ENCODE measurements at places on chromosomes 5 and 9.
A peak's percentile ranks its signal among the peaks of the same experiment; 100 is the strongest.

DNA sequence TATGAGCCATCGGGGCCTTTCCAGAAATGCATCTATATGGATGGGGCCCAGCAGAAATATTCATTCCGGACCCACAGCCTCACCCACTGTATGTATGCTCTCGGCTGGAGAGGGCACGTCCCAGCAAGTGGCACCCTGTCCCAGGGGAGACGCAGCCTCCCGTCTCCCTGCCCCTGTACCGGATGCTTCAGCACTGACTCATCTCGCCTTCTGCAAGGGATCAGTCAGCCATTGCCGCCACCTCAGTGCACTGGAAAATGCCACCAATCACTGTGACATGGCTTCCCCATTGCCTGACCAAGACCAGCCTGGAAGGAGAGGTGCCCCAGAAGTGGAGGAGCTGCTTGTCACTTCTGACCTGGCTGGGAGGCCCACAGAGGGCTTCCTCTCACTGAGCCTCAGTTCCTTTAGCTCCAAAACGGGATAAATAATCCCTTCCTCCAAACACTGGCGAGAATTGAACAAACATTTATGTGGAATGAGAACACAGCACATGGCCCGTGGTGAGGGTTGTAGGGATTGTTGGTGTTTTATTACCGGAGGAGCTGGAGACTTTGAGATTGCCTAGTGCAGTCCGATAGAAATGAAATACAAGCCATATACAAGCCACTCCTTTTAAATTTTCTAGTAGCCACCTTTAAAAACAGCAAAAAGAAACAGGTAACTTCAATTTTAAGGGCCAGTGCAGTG lies 43.9 kb upstream of the ORM1 start:
- H3K27ac ChIP-seq, result no peak overlapping the region
- DNase-seq, result no peak
- H3K36me3 ChIP-seq, result no peaks in the 10 kb centered on the region

- H3K27me3 ChIP-seq, result no peaks in the 10 kb centered on the region
- no peak for DNase-seq
- H3K36me3 ChIP-seq, result no peaks in the 10 kb centered on the region
- H3K4me3 ChIP-seq, result no peak overlapping the region
- H3K4me1 ChIP-seq, result no peaks in the 10 kb centered on the region
These were observed 145.9 kb upstream of the TBC1D2 start for GRCh38 chr9:98401140-98402018.

- no peaks in the 10 kb centered on the region for H3K36me3 ChIP-seq
- H3K27me3 ChIP-seq, result no peaks in the 10 kb centered on the region
- no peaks in the 10 kb centered on the region for H3K4me1 ChIP-seq
- no peak overlapping the region for H3K4me3 ChIP-seq
- no peak overlapping the region for H3K27ac ChIP-seq
- no peak for DNase-seq
These were observed 23.4 kb upstream of the MAMDC2 start for GRCh38 chr9:70020217-70020616.

DNA sequence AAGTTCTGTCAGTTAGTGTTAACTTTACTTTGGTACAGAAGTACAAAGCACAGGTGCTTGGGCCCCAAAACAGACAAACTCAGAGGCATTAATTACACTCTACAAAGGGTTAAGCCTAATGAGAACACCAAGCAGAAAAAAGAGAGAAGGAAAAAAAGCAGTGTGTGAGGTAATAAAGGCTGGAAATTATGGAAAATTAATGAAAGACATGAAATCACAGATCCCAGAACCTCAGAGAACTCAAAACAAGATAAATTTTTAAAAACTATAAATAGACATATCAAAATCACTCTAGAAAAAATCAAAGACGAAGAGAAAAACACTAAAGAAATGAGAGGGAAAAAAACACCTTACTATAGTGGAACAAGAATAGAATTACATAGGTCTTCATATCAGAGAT lies 354.2 kb upstream of the ADAMTS16 start:
- no peaks in the 10 kb centered on the region for H3K27me3 ChIP-seq
- no peaks in the 10 kb centered on the region for H3K36me3 ChIP-seq
- H3K27ac ChIP-seq, result no peak overlapping the region
- H3K4me3 ChIP-seq, result no peak overlapping the region

DNA sequence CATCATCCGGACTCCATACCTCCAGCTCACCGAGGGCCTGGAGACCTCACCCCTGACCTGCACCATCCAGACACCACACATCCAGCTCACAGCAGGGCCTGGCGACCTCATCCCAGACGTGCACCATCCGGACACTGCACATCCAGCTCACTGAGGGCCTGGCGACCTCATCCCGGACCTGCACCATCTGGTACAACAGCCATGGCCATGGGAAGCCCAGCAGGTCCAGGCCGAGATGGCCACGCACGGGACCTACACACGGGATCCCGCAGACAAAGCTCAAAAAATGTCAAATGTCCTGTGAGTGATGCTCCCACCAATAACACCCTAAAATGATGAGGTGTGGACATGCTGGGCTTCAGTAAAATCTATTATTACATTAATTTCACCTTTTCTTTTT lies 9.7 kb downstream of the TERT start:
- no peak overlapping the region for H3K27ac ChIP-seq
- peaks cover 10% of the 10 kb centered on the region for H3K36me3 ChIP-seq
- no peak for DNase-seq
- no peak overlapping the region for H3K4me3 ChIP-seq
- no peaks in the 10 kb centered on the region for H3K27me3 ChIP-seq

DNA sequence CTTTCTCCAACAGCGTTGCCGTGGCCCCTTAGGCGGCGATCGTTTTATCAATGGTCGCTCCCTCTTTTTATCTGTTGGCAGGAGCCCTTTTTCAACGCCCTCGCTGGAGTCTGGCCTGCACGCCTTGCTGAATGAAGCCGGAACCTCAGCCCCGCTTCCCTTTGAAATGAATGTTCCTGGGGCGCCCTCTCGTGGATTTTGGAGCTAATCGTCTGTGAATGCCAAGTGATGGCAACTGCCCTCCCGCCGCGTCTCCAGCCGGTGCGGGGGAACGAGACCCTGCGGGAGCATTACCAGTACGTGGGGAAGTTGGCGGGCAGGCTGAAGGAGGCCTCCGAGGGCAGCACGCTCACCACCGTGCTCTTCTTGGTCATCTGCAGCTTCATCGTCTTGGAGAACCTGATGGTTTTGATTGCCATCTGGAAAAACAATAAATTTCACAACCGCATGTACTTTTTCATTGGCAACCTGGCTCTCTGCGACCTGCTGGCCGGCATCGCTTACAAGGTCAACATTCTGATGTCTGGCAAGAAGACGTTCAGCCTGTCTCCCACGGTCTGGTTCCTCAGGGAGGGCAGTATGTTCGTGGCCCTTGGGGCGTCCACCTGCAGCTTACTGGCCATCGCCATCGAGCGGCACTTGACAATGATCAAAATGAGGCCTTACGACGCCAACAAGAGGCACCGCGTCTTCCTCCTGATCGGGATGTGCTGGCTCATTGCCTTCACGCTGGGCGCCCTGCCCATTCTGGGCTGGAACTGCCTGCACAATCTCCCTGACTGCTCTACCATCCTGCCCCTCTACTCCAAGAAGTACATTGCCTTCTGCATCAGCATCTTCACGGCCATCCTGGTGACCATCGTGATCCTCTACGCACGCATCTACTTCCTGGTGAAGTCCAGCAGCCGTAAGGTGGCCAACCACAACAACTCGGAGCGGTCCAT lies 10.0 kb downstream of the S1PR3 start:
- no peak overlapping the region for H3K4me3 ChIP-seq
- H3K4me1 ChIP-seq, result peaks cover 5% of the 10 kb centered on the region
- H3K36me3 ChIP-seq, result no peaks in the 10 kb centered on the region
- H3K27me3 ChIP-seq, result peaks cover 38% of the 10 kb centered on the region
- H3K27ac ChIP-seq, result no peak overlapping the region
- peak; percentile 84 for DNase-seq

GRCh38 chr9:138047469-138048040 lies 170.0 kb downstream of the CACNA1B start:
- H3K27me3 ChIP-seq, result peaks cover 41% of the 10 kb centered on the region
- no peak overlapping the region for H3K4me3 ChIP-seq
- no peak overlapping the region for H3K27ac ChIP-seq
- no peaks in the 10 kb centered on the region for H3K4me1 ChIP-seq

GRCh38 chr9:31776471-31776870 lies 608.0 kb upstream of the ACO1 start:
- DNase-seq, result no peak
- no peak overlapping the region for H3K4me3 ChIP-seq
- H3K27me3 ChIP-seq, result no peaks in the 10 kb centered on the region
- H3K36me3 ChIP-seq, result no peaks in the 10 kb centered on the region
- no peaks in the 10 kb centered on the region for H3K4me1 ChIP-seq

DNA sequence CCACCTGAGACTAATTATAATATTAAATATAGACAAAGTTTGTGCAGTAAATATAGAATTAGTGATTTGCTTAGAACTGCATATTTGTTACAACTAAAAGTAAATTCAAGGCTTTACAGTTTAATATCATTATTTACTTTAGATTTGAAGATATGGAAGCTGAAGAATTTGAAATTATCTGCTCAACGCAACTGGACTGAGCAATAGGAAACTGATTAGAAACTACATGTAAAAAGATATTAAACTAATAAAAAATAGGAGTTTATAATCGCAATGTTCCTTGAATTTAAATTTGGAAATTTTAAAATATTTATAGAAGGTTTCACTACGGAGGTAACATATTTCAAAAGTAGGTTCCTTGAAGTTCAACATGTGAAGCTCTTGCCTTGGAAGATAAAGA lies 55.2 kb downstream of the CDH10 start:
- no peak for DNase-seq
- no peak overlapping the region for H3K27ac ChIP-seq
- no peaks in the 10 kb centered on the region for H3K27me3 ChIP-seq
- no peaks in the 10 kb centered on the region for H3K36me3 ChIP-seq

GRCh38 chr9:21154018-21154608 lies 12.3 kb downstream of the IFNA21 start:
- no peaks in the 10 kb centered on the region for H3K27me3 ChIP-seq
- DNase-seq, result peak; percentile 38
- H3K36me3 ChIP-seq, result no peaks in the 10 kb centered on the region
- H3K4me1 ChIP-seq, result peaks cover 2% of the 10 kb centered on the region
- H3K27ac ChIP-seq, result no peak overlapping the region

DNA sequence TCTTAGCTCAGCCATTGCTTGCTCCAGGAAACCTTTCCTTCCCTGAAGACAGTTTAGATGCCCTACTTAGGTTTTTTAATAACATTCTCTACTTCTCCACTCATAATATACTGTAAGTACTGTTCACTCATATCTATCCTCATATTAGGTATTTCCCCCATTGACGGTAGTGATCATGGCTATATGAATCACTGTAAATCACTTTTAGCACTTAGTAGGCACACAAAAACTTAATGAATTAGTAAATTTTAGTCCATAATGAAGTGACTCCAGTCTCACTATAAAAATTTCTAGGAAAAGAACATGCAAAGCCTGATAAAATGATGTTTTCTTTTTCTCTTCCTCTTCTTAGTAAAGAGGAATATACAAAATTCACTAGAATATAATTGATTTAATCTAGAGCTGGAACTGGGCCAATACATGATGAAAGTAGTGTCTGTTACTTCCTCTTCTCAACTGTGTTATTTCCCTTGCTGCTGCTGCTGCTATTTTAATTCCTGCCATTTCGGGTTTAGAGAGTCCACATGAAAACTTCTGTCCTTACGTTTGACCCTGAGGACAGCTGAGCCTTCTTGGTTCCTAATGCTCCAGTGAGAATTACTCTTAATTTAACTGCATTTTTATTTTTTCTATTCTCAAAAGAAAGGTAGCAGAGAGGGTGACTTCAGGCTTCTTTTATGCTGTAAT lies 73.5 kb downstream of the LNPEP start:
- no peaks in the 10 kb centered on the region for H3K4me1 ChIP-seq
- H3K27me3 ChIP-seq, result no peaks in the 10 kb centered on the region
- H3K36me3 ChIP-seq, result peaks cover 9% of the 10 kb centered on the region

DNA sequence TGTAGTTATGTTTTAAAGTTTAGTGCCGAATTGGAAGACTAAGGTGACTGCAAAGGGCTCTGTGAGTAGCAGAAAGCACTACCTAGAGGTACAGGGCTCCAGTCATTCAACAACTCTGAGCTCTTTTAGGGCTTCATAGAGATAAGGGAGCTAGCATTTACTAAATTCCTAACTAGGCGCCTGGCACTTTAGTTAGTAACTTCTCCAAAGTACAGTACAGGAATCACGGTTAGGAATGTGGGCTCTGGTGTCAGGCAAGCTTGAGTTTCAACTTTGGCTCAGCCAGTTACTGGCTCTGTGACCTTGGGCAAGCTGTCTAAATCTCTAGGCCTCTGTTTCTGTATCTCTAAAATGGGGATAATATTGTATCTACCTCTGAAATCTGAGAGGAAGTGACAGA lies 115.3 kb downstream of the SLIT3 start:
- DNase-seq, result no peak
- H3K36me3 ChIP-seq, result no peaks in the 10 kb centered on the region
- no peak overlapping the region for H3K4me3 ChIP-seq
- no peaks in the 10 kb centered on the region for H3K4me1 ChIP-seq
- H3K27ac ChIP-seq, result no peak overlapping the region

- no peak overlapping the region for H3K27ac ChIP-seq
- H3K4me3 ChIP-seq, result peak overlapping the region; percentile 84
- H3K4me1 ChIP-seq, result peaks cover 18% of the 10 kb centered on the region
- peaks cover 16% of the 10 kb centered on the region for H3K27me3 ChIP-seq
- DNase-seq, result peak; percentile 22
These were observed 1.1 kb downstream of the DMRTA1 start for GRCh38 chr9:22447618-22448305.

GRCh38 chr9:121929893-121930875 lies 162.9 kb downstream of the TTLL11 start:
- H3K4me3 ChIP-seq, result no peak overlapping the region
- no peak overlapping the region for H3K27ac ChIP-seq
- DNase-seq, result no peak
- no peaks in the 10 kb centered on the region for H3K4me1 ChIP-seq

DNA sequence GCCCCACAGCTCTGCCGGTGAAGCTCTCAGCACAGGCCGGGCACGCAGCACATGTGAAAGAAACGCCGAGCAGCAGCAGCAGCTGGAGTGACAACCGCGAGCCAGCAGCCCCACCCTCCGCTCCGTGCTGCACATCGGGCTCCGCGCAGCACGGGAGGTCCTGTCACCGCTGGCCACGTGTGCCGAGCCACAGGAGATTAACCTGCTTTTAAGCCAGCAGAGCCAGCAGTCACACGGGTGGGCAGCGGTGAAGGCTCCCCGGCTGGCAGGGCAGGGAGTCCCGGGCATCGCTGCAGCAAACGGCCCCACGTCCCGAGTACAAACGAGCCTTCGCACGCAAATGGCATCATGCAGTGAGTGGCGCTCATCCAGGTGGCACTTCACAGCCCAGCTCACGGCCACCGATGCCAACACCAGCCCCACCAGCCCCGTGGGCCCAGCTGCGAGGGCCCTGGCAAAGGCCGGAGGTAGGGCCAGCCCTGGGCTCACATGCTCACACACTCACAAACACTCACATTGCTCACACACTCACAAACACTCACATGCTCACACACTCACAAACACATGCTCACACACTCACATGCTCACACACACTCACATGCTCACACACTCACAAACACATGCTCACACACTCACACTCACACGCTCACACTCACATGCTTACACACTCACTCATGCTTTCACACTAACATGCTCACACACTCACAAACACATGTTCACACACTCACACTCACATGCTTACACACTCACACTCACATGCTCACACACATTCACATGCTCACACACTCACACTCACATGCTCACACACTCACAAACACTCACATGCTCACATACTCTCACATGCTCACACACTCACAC lies 11.1 kb downstream of the CCDC187 start:
- no peaks in the 10 kb centered on the region for H3K36me3 ChIP-seq
- no peak overlapping the region for H3K4me3 ChIP-seq
- H3K4me1 ChIP-seq, result no peaks in the 10 kb centered on the region
- no peak for DNase-seq
- no peak overlapping the region for H3K27ac ChIP-seq

GRCh38 chr9:127278372-127278771 lies 13.8 kb downstream of the GARNL3 start:
- no peak for DNase-seq
- H3K27ac ChIP-seq, result no peak overlapping the region
- no peaks in the 10 kb centered on the region for H3K27me3 ChIP-seq
- no peaks in the 10 kb centered on the region for H3K4me1 ChIP-seq
